ENCODE measurements at places on chromosomes 2 and 18.
A peak's percentile ranks its signal among the peaks of the same experiment; 100 is the strongest.

GRCh38 chr2:43292851-43293743 is 66.7 kb upstream of the ZFP36L2 start:
- DNase-seq = no peak

DNA sequence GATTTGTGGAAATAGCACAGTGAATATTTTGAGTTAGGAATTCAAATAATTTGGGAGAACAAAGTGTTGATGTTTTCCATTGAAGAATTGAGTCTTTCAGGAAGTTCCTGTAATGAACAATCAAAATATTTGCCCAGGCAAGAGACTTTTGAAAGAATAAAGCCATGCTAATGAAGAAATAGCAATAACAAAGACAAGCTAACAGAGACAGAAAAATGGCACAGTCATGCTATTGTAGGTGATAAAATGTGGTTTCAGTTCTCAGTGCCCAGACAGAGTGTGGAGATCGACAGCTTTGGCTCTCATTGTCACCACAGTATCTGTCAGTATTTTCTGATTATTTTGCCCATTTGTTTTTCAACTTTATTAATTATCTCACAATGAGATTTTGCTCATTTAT is 490.8 kb upstream of the PIK3C3 start:
- no peak for DNase-seq

GRCh38 chr18:57618910-57619309 is 2.7 kb downstream of the NARS1 start:
- DNase-seq = no peak

GRCh38 chr18:75625966-75626365 is 198.5 kb upstream of the SMIM21 start:
- DNase-seq = no peak

DNA sequence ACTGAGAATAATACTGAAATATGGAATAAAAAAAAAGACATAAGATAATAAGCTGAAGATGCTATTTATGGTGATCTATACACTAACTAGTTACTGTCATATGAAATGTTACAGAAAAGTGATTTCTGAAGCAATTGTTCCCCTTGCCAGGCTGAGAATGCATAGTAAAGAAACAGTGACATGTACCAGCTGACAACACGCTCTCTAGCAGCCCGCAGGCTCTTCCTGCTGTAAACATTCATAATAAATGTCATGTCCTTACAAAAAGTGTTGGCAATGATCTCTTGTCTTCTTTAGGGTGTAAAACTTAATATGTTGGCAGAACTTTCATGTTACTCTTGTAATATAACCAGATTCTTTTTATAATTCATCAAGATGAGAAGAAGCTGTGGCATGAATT is 1171.3 kb downstream of the DSC3 start:
- DNase-seq = no peak

DNA sequence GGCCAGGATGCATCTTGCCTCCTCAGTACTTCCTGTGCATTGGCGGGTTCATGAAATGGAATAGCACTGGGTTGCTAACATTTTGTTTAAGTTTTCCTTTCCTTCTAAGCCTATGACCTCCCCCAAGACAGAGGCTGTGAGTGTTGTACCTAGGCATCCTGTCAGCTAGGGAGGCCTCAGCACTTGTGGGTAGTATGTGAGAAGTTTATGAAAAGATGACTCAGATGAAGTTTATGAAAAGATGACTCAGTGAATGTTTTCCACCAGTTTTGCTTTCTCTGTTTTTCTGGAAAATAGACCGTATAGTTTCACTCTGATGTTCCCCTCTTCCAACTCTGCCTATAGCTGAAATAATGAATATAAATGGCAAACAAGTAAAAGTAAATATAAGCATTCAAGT is 412.9 kb downstream of the TMEM182 start:
- DNase-seq = no peak

- peak; percentile 46 for DNase-seq
Measured at GRCh38 chr2:84906108-84906899, 848 bp downstream of the TMSB10 start.

- DNase-seq = no peak
Measured at GRCh38 chr18:66564236-66564635, 39.7 kb downstream of the CDH19 start.

- no peak for DNase-seq
Measured at GRCh38 chr18:27136208-27136535, 48.9 kb downstream of the CHST9 start.

DNA sequence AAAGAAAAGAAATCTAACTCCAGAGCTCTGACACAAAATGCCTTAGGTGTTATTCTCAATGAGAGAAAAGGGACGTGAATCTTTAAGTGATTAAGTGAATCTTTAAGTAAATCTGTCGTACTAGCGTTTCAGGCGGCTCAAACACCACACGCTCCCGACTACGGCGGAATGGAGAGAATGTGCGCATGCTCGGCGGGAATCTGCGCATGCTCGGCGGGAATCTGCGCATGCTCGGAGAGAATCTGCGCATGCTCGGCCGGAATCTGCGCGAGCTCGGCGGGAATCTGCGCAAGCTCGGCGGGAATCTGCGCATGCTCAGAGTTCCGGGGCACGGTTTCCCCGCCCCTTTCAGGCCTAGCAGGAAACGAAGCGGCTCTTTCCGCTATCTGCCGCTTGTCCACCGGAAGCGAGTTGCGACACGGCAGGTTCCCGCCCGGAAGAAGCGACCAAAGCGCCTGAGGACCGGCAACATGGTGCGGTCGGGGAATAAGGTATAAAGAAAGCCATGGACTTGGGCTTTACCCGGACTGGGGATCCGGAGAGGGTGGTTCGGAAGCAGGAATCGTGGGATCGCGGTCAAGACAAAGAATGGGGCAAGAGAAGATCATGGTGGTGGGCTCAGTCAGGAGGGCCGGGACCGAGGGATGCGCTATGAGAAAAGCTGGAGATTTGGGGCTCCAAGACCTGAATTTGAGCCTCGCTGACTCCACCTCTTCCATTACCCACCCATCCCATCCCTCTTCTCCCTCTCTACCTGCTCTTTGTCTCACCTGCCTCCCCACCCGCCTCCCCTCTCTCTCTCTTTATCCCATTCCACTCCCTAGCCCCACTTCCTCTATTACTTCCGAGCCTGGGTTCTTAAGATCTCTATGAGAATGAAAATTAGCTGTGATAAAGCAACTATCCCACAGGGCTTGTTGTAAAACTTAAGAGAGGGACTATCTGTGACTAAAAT is at the start of gene XRCC5:
TSS of gene XRCC5 (plus strand) at position 382 of the 955 bp plus-strand sequence. CDS start at position 471, 89 bp downstream.
- peak; percentile 97 for DNase-seq

GRCh38 chr2:70765507-70765906 is 2.5 kb downstream of the ADD2 start:
- no peak for DNase-seq

- DNase-seq = no peak
Measured at GRCh38 chr2:206700156-206700555, 18.0 kb downstream of the DYTN start.

GRCh38 chr18:3594760-3595368 is 144.9 kb downstream of the TGIF1 start:
- no peak for DNase-seq

DNA sequence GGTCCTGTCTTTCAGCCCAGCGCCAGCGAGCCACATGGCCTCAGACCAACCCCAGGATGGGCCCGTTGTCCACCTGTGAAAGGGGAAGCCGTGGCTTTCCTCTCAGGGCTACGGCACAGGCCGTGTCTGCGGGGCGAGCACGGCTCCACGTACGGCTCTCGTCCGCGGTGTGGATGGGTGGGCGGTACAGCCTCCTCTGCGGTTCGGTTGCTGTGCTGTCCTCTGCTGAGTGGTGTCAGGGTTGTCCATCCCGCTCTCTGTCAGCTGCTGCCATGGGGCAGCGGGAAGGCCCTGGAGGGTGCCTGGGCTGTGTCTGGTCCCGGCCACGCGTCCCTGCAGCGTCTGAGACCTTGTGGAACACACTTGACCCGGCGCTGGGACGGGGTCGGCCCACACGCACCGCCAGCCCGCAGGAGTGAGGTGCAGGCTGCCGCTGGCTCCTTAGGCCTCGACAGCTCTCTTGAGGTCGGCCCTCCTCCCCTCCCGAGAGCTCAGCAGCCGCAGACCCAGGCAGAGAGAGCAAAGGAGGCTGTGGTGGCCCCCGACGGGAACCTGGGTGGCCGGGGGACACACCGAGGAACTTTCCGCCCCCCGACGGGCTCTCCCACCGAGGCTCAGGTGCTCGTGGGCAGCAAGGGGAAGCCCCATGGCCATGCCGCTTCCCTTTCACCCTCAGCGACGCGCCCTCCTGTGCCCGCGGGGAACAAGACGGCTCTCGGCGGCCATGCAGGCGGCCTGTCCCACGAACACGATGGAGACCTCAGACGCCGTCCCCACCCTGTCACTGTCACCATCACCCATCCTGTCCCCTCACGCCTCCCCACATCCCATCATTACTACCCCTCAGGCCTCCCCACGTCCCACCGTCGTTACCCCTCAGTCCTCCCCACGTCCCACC is 128.7 kb downstream of the NFATC1 start:
- peak; percentile 57 for DNase-seq

DNA sequence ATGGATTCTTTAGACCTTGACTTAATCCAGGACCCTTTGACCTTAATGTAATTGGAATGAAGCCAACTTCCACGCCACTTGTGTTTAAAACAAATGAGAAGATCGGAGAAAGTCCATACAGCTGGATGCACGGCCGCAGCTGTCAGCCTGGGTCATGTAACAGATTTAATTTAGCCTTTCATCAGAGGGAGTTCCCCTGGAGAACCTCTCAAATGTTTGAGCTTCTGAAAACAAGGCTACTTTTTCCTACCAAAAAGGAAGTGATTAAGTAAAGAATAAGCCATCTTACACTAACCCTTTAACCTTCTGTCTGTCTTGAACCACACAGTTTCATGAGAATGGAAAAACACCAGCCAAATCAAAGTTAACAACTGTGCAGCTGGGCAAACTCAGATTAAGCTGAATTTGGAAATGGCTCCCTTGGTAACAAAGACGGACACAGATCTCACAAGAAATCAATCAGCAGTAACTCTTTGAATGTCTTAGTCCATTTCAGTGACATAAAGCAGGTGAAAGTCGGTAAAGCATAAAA is 103.6 kb downstream of the DOCK10 start:
- DNase-seq = peak; percentile 66

DNA sequence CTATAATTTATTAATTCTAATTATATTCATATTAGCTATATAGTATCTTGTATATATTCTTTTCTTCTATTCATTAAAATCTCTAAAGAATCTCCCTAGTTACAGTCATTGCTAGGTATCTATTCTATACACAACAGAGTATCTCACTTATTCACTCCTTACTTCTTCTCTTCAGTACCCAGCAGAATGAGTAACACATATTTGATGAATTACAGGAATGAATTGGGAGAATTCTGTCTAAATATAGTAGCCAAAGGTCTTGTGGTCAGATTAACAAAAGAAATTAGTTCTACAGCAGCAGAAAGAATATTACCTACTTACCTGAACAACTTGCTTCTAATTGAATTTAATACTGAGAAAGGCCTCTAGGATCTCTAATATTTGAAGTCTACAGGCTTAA is 758.0 kb upstream of the ZEB2 start:
- no peak for DNase-seq

- no peak for DNase-seq
Measured at GRCh38 chr18:36537289-36537688, 239.8 kb downstream of the FHOD3 start.

DNA sequence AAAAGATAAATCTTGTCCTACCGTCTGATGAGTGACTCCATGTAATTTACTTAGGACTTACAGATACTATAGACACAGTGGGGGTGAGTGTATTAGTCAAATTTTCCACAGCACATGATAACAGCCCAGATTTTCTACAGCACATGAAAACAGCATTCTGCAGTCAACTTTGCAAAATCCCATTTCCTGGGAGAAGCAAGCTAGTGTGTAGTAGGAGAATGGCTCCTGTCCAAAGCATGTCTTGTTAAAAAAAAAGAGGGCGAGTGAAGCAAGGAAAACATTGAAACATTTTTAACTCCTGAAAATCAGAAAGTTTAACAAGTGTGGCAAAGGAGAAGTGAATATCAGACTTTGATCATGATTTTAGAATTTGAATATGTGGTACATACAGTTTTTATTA is 817.8 kb upstream of the FAM98A start:
- DNase-seq = no peak

- DNase-seq = no peak
Measured at GRCh38 chr2:44528595-44528994, 166.8 kb downstream of the CAMKMT start.

GRCh38 chr2:152627351-152627957 is 89.8 kb downstream of the PRPF40A start:
- no peak for DNase-seq

DNA sequence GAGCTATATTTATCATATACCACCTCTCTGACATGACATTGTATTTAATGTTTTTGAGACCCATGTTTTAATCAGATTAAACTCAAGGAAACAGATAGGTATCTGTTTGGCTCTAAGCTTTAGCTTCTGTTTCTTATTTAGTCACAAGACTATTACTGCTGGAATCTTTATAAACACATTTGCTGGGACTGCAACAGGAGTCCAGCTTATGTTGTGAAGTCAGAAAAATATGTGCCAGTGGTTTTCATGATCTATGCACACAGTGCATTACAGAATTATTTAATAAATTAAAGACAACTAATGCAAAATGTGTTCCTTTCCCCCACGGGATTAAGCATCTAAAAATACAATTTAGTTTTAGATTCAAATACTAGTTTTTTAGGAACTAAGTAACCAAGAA is 338.9 kb downstream of the ZEB2 start:
- no peak for DNase-seq

DNA sequence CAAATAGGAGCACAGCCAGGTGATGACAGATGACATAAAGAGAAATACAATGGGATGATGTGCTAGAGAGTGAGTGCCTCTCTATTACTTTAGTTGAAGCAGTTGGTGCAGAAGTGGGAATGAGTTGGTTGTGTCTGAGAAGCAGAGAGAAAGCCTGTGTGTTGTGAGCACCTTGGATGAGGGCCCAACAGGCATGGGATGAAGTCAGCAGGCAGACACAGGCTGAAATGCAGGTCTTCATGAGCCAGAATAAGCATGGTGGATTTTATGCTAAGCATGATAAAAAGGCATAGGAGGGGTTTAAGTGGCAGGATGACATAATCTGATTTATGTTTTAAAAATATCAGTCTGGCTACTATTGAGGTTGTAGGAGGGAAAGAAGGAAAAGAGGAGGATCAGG is 71.5 kb downstream of the KLHL14 start:
- DNase-seq = no peak

DNA sequence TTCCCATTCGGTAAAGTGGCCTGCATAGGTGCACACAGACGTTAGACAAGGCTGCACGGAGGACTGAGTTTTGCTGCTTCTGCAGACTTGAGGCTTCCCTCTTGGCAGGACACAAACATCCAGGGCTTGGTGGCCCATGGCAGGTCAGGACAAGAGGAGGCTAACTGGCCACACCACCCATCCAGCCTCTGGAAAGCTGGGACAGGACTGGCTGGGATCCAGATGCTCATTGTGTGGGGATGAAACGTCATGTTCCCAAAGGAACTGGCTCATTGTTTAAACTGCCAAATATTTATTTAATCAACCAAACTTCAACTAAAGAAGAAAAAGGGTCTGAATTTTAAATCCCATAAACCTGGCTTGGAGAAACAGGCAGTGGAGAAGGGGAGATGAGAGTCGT is 239.1 kb upstream of the EPAS1 start:
- no peak for DNase-seq
